Posterior cingulate gyrus (tissue), 11 donors: ENCODE measurements at places on chromosomes 5 and 9.

DNA sequence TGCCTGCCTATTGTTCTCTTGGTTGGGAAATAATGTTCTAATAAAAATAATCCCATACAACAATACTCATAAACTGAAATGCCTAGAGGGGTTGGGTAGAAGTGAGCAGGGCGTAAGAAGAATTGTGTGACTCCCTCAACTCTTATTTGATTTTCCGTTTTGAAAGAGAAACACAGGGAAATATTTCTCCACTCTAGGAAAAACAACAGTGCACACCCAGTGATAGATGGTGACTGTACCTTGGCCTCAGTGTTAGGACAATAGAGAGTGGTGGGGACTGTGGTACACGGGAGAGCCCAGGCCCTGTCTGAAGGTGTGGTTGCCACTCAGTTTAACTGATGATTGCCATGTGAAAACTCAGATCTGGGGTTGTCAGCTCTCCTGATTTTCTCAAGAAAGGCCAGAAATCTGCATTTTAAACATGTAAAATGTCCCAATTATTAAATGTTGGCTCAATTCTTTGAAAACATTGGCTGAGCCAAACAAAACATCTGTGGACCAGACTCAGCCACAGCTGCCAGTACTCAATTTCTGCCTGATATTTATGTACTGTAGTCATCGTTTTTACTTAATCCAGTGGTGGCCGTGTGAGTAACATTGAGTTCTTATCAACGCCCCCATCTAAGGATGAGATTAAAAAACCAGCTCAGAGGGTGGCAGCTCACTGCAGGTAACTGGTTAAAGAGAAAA lies 103.8 kb upstream of the ZNF618 start:
- no peak for DNase-seq

DNA sequence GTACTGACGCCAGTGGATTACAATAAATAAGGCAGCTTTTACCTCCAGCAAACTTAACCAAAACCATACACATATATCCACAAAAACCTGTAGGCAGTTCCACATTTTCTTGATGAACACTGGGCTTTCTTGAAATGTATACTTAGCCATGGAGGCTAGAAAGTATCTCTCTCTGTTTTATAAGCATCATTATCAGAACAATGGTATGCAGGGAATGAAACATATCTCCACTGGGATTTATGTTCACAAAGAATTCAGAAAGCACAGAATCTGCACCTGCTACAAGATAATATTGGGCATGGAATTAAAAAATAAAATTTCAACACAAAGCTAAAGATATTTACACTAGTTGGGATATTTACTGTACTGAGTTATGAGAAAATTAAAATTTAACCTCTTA lies 126.1 kb upstream of the RASA1 start:
- no peak for DNase-seq

GRCh38 chr5:78129597-78129996 lies 164.9 kb downstream of the AP3B1 start:
- no peak for DNase-seq

DNA sequence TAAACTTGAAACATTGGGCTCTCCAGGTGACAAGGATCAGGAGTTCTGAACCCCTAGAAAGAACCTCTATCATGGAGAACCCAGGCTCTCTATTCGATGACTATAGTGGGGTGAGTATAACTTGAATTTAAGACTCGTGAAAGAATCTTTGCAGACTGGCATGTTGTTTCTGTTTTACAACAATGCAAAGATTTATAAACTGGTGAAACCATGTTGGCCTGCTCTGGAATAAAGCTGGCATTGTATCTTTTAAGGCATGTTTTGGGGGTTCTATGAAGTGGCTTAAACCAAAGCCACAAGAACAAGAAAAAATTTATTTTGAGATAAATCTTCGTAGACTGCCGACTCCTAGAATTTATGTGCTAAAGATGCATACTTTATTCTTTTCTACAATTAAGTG lies 9.8 kb upstream of the GDNF start:
- DNase-seq, result no peak

DNA sequence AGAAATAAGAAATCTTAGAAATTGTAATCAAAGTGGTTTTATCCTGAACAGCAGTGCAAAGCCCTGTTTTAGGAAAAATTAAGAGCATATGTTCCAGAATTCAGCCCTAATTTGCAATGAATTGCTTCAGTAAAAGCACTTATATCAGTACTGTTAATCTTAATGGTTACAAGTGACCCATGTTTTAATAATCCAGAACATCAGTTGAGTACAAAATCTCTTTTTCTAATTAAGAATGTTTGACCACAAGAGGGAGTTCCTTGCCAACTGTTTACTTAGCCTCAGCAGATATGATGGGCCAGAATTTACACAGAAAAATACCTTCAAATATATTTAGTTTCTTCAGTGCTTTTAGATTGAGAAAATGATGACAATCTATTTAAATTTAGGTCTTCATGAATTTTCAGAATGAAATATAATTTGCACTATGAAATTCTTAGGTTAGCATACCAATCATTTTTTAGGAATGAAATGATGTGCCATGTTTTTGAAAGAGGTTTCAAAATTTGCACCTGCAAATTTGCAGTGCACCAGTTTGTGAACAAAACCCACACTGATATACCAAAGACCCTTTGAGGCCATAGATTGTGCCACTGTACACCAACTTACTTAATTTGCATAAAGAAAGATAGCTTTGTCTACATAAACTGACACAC lies 926.3 kb upstream of the ARRDC3 start:
- DNase-seq, result no peak

DNA sequence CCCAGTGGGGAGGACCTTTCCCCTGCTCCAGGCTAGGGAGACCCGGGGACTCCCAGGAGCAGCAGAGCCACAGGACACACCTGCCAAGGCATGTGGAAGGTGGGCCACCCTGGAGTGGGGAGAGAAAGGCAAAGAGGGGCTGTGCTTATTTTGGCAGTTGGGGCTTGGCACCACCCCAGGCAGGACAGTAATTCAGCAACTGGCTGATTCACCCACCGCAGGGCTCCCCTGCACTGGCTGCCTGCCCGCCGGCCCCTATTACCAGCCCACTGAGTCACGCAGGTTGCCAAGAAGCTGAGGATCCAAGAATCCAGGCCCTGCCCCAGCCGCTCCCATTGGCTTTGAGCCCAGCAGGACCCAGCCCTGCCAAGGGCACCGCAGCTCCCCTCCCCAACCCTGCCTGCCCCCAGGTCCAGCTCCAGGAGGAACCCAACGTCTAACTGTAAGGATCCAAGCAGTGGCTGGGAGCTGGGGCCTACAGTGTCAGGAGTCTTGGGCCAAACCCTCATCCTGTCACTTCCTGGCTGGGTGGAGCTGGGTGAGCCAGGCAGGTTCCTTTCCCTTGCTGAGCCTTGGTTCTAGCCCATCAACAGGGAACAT lies 14.2 kb upstream of the RALGDS start:
- DNase-seq, result peak; percentile 60

- DNase-seq, result no peak
These were observed 324.3 kb upstream of the RORB start for GRCh38 chr9:74172874-74173273.

DNA sequence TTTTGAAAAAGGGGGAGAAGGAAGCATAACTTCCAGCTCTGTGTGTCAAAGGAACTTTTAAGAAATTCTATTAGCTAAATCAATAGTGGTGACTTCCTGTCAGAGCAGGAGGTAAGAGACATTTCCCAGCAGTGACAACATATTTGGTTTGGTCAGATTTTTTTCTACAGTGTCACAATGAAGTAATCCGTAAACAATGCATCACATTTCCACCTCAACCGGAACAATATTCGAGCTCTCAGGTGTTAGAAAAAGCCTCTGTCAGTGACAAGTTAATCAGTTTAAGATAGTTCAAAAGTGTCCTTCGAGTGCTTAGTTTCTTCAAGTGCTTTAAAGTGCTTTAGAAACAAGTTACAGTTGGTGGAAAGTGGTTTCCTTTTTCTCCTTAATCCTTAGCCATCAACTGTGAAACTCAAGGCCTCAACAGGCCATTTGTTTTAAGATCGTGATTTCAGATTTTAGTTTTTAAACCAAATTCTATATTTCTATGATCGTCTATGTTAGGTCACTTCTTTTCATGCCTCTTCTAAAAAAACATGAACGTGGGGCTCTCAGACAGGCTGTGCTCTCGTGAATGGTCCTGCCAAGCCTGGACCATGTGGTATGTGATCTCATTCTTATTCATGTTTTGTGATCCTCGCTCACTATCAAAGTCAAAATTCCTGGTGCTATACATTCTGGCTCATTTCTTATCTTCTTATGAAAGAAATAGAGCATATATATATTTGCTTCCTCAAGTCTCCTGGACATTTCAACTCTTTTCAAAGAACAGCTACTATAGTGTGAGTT lies 181.9 kb upstream of the HMHB1 start:
- no peak for DNase-seq
